ENCODE measurements at places on chromosomes 5 and 9.

DNA sequence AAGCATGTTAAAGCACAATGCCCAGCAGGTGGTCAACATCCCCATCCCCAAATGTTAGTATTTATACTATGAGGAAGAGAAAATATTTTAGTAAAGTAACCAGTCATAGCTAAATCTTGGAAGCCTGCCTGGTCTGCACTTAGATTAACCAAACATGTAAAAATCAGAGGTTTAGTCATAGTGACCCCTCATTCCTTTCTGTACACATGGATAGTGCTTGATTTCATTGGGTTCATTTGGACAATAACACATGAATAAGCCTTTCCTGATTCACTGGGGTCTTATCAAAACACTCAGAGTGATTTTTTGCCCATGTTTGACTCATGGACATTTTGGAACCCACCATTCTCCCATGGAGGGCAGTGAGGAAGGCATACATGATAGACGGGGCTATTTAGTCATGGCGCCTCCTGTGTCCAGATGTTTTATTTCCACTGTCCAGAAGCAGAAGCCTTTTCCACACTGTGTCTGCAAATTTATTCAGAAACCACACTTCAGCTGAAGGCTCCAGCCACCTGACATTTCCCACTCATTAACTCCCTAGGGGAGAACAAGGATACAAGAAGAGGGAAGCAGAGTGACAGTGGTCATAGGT, 32.5 kb downstream of the OR1J1 start:
- no peak for DNase-seq

DNA sequence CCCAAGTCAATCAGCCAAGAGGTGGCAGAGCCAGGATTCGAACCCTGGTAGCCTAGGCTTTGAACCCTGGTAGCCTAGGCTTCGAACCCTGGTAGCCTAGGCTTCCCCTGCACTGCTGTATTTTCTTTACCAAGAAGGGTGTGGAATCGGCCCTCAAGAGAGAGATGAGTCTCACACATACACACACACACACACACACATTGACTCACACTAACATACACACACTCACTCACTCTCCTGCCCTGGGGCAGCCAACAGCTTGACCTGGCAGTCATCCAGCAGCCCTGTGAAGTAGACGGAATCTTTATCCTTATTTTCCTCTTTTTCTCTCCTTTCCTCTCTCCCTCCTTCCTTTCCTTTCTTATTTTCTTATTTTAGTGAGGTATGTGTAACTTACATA, 55.4 kb upstream of the RPL26L1 start:
- DNase-seq, result no peak

DNA sequence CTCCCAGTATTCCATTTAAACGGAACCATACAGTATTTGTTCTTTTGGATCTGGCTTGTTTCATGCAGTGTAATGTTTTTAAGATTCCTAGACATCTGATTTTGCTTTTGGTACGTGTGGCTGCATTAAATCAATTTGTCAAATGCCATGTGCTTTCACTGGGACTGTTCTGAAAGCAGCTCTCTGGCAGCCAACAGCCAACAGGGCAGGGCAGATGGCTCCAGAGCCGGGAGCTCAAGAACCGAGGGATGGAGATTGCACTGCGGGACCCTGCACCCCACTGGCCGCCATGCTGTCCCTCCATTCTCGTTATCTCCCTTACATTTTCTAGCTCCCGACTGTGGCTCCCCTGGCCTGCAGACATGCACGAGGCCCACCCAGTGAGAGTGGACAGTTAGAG, 33.4 kb upstream of the AIF1L start:
- DNase-seq, result no peak

GRCh38 chr5:60023255-60023654, 129.7 kb upstream of the PDE4D start:
- DNase-seq, result no peak
